ENCODE measurements at places on chromosomes 2 and 18.

- no peak for DNase-seq
These were observed 108.9 kb upstream of the DAPL1 start for GRCh38 chr2:158686210-158686691.

- no peak for DNase-seq
These were observed 509 bp downstream of the PIEZO2 start for GRCh38 chr18:11148680-11149440.

DNA sequence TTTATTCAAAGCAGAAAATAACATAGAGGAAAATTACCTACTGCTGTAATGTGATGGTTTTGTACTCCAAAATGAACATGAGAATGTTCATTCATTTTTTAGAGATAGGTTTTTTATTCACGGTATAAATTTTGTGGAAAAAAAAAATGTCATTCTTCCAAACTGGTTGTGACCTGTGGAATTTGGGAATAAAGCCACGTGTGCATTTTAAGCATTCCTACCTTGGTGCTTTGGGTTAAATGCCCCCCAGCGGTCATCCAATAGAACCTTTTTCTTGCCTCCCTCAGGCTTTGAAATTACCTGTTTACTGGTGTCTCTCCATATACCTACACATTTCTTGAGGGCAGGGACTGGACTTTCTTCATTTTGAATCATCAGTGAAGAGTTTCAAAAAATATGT lies 740.7 kb downstream of the DPP10 start:
- no peak for DNase-seq

DNA sequence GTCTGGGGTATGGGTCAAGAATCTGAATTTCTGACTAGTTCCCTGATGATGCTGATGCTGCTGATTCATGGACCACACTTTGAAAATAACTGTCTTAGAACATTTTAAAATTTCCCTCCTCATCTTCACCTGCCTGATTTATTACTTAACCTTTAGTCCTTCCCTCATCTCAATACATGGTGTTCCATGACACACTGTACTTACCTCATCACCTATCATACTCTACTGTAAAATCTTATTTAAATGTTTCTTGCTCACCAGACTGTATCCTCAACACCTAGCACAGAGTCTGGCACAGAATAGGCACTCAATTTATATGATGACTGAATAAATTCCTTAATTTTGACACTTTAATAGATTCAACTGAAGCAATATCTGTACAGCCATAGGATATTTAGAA lies 95.7 kb downstream of the FAM161A start:
- no peak for DNase-seq

- no peak for DNase-seq
These were observed 270.6 kb upstream of the REG3G start for GRCh38 chr2:78754930-78755329.

DNA sequence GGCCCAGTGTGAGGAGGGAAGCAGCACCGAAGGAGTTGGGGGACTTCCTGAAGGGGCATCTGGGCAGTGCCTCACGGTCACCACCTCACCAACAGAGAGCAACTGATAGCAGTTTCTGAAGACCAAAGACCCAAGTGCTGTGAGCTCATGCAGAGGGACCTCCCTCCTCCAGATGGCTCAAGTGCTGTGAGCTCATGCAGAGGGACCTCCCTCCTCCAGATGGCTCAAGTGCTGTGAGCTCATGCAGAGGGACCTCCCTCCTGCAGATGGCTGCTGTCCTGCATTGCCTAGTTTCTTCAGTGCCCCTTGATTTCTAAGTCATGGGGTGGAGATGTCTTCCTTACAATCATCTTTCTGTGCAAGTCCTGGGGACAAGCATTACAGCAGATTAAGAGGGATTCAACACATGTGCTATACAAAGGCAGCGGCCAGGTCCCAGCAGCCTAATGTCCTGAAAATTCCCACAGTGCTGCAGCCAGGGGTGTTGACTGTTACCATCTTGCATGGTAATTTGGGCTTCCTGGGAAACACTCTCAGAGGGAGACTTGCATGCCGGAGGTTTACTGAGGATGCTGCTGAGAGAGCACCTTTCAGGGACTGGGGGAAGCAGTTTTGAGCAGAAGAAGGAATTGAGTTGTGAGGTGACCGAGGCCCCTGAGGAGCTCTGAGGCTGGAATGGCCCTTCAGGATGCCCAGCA lies 409.3 kb downstream of the GALR1 start:
- peak; percentile 89 for DNase-seq

GRCh38 chr2:178873912-178874311 lies 66.7 kb upstream of the TTN start:
- no peak for DNase-seq

- no peak for DNase-seq
These were observed 12.6 kb downstream of the APOB start for GRCh38 chr2:21030983-21031968.

DNA sequence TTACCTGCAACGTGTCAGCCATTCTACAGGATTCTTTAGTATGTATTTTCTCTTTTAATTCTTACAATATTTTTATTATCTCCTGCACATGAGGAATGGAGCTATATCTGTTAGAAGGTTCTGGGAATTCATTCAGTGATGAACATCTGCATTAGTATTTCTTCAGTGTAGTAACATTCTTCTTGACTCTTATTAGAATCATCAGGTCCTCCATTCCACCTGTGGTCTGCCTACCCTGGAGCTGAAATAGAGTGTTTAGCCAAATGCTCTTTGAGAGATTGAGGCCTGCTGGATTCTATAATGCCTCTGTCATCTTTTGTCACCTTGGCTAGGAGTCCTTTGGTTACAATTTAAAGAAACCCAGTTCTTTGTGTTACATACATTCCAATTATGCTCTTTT lies 54.4 kb downstream of the RHBDD1 start:
- no peak for DNase-seq

DNA sequence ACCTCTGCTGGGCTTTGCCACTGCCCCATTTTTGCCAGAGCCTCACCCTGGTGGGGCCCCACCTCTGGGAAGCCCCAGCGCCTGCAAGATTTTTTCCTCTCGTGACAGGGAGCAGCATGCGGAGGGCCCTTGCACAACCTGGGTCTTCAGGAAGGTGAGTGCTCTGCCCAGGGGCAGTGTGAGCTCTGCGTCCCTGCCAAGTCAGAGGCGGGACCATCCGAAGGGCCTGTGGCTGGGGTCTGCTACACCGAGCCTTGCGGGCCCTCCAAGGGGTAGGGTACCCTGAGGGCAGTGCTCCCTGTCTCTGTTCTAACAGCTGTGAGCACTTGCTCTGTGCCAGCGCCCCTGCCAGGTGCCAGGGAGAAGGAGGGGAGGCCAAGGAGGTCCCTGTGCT lies 5.8 kb upstream of the ODC1 start:
- no peak for DNase-seq

DNA sequence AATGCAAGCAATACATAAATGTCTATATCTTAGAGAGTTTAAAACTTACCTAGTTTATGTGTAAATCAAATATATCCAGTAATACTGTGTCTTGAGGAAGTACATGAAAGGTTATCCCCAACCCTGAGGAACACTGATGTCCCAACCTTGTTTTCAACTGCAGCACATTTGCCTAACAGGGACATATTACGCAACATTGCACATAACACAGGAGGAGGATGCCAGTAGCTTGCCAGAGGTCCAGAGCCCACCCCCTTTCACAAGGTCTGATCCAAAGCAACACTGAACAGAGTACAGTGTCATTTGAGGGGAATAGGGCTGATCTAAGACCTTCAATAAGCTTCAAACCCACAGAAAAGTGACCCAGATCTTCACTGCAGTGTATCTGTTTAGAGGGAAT lies 678.5 kb downstream of the ARHGAP15 start:
- no peak for DNase-seq

GRCh38 chr2:76498360-76498759 lies 787.6 kb upstream of the GCFC2 start:
- no peak for DNase-seq

- no peak for DNase-seq
These were observed 15.5 kb downstream of the ITPRID2 start for GRCh38 chr2:181907057-181907456.

GRCh38 chr2:37781028-37781427 lies 109.6 kb upstream of the CDC42EP3 start:
- DNase-seq: no peak

DNA sequence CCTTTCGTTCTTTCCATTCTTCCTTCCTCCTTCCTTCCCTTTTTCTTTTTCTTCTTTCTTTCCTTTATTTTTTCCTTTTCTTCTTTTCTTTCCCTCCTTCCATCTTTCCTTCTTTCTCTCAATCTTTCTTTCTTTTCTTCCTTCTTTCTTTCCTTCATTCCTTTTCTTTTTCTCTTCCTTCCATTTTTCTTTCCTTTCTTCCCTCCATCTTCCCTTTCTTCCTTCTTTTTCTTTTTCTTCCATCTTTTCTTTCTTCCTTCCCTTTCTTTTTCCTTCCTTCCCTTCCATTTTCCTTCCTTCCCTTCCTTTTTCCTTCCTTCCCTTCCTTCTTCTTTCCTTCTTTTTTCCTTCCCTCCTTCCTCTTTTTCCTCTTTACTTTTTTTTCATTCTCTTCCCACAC lies 568.7 kb downstream of the GALR1 start:
- no peak for DNase-seq

DNA sequence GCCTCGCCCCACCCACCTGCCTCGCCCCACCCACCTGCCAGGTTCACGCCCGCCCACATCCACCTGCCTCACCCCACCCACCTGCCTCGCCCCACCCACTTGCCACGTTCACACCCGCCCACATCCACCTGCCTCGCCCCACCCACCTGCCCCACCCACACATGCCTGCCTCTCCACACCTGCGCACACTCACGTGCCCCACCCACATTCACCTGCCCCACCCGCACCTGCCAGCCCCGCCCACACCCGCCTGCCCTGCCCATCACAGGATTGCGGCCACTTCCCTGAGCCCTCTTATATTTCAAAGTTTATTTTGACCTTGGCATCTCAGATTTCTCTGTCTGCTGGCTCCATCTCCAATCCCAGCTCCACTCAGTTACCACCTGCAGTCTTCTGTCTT lies 217.5 kb upstream of the SOX11 start:
- DNase-seq: no peak

DNA sequence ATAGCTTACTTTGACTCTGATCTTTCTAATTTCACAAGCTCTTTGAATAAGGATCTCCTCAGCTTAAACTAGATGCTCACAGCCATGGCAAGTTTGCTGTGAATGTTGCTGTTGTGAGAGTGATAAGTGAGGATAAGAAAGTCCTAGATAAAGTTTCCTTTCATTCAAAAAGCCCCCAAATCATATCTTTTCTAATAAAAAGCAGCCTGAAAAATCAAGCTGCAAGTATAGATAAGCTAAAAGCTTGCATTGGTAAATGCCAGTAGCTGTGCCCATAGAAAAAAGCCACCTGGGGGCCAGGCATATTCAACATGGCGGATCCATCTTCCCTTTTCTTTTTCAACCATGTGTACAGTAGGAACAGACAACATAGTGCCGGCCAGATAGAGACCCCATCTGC lies 4.3 kb downstream of the NLRC4 start:
- no peak for DNase-seq

DNA sequence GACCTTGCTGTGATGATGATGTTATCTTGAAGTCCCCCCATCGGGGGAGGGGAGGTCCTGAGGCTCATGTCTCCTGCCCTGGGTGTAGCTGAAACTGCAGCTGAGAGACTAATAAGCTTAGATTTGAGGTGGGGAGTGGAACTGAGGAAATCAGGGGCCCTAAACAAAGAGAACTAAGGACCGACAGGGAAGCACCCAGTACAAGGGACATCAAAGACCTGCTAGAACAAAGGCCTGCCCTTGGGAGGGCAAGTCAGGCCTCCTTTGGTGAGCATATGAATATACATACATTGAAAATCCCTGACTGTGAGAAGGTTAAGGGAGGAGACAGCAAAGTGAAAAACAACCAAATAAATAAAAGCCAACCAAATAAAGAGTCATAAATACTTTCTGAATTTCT lies 1132.5 kb upstream of the CELF4 start:
- DNase-seq: no peak

DNA sequence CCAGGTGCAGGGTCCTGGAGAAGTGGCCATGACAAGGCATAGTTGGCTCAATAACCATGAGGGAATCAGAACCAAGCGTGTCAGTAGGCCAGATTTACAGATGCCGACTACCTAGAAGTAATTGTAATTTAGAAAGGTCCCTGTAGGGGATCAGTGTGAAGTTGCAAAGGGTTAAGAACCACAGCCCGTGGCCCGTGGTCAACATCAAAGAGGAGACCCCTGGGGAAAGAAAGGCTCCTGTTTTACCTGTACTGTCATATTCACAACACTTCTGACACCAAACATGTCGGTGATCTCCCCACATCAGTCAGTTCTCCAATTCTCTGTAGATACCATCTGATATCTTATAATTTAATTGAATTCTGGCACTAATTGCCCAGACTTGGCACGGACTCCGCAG lies 31.0 kb downstream of the SP100 start:
- no peak for DNase-seq

- peak; percentile 45 for DNase-seq
These were observed 15.0 kb upstream of the ELOA2 start for GRCh38 chr18:47050468-47050867.

- DNase-seq: no peak
These were observed 162.6 kb downstream of the FMNL2 start for GRCh38 chr2:152497481-152498052.

GRCh38 chr18:8705961-8706790 lies 820 bp downstream of the MTCL1 start:
- DNase-seq: no peak

- no peak for DNase-seq
These were observed 1224.4 kb upstream of the LRRTM1 start for GRCh38 chr2:81528852-81529480.

DNA sequence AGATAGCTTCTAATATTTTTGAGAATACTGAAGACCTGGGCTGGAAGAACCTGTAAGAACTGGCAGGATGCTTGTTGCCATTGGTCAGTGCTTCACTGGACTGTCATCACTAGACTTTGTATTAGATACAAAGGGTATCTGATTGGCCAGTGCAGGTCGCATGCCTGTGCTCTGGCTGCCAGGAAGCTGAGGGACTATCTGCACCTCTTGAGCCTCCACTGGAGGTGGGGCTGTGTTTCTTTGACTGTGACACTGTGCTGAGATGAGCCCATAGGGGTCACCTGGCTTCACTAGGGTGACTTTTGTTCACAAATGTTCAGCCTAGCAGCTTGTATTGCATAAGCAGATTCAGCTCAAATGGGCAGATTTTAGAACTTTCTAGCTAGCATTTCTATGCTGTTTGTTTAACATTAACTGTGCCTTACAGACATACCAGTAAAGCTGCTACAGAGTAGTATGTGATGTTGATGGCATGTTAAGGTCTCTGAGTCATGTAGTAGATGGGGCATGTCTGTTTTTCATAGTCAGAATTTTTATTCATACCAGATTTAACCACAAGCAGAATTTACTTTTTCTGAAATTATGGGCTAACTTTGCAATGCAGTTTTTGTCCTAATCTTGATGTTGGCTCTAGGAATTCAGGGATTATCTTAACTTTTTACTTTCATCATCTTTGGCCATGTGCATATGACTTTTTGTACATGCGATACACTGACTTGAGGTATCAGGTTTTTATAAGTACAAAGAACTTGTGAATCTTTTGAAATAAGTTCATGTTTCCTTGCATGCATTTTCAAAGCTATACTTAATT lies 56.1 kb downstream of the RHBDD1 start:
- DNase-seq: no peak

Data from WERI-Rb-1 (cell line).